Stimulated activated CD8-positive, alpha-beta memory T cell treated with anti-CD3 and anti-CD28 coated beads, Interleukin-7, amount 100 ng/mL, for 1 hour (primary cell): ENCODE measurements at places on chromosomes 7 and 10.
A peak's percentile ranks its signal among the peaks of the same experiment; 100 is the strongest.

DNA sequence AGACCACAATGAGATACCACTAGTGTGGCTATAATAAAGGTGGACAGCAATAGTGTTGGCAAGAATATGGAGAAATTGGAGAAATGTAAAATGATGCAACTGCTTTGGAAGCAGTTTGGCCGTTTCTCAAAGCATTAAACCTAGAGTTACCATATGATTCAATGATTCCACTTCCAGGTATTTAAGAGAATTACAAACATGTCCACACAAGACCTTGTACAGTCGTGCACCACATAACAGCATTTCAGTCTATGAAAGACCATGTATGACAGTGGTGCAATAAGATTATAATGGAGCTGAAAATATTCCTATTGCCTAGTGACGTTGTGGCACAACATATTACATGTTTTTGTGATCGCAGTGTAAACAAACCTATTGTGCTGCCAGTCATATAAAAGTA is 29.6 kb downstream of the CCDC172 start:
- DNase-seq, result no peak

DNA sequence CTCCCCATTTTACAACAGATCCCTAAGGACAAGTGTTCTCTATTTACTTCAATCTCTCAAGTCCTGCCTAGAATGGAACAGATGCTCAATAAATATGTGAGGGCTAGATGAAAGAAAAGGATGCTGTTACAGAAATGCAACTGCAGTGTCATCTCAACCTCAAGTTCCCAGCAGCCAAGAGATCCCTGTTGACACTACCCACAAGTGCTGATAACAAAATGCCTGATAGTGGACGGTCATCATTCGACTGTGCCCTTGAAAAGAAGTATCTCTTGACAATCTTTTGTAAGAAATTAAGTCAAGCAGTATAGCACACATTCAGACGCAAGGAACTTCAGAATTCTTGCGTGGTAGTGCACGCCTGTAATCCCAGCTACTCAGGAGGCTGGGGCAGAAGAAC is 133.2 kb downstream of the PARD3 start:
- DNase-seq, result no peak

DNA sequence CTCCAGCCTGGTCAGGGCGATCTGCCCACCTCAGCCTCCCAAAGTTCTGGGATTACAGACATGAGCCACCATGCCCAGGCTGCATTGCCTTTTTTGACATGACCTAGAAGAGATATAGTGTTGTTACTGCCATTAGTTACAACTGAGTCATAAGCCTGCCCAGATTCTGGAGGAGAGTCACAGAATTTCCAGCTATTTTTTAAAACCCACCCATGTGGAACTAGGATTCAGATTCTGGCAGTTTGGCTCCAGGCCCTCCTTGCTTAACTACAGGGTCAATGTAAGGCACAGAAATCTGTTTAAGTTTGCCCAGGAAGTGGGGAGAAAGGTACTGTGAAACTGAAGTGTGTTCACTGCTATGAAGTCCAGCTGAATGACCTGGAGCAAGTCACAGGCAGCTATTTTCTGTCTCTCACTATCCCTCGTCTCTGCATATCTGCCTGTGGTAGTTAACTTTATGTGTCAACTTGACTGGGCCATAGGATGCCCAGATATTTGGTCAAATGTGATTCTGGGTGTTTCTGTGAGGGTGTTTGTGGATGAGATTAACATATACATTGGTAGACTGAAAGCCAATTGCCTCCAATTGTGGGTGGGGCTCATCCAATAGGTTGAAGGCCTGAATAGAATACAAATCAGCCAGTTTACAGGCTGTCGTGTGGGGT is 8.4 kb upstream of the MARVELD1 start:
- no peak for DNase-seq

DNA sequence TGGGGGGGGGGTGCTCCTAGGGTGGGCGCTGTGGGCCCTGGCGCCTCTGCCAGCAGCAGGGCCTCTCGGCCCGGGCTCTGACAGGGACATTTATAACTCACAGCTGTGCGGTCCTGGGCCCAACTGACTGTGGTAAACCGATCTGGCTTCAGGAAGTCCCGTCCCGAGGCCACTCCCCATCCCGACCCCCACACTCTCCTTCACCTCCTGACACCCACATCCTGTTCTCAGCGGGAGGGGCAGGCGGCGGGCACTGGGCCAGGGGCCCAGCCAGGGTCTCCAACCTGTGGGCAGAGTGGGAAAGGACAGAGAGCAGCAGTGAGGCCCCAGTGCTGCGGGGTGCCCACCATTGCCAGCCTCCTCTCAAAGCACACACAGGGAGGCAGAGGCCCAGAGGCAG is 69.1 kb downstream of the ZMIZ1 start:
- peak; percentile 13 for DNase-seq

DNA sequence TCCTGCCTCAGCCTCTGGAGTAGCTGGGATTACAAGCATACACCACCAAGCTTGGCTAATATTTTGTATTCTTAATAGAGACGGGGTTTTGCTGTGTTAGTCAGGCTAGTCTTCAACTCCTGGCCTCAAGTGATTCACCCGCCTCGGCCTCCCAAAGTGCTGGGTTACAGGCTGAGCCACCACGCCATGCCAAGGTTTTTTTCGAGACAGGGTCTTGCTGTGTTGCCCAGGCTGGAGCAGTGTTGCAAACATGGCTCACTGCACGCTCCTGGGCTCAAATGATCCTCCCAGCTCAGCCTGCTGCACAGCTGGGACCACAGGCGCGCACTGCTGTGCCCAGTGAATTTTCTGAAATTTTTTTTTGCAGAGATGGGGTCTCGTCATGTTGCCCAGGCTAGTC is 3.3 kb upstream of the SEC31B start:
- no peak for DNase-seq
